ENCODE measurements at places on chromosomes 2 and 18. TPM values are rescaled to one million over a fixed set of nuclear protein-coding genes. Genes with fewer than 3 reads are reported as not detected.

ANKRD44 gene
- total RNA-seq: 0.64 TPM

SULT1C4 gene
- total RNA-seq: 4.8 TPM

NT5DC4 gene
- not detected for total RNA-seq

ALLC gene
- total RNA-seq: not detected
